Stimulated activated naive CD8-positive, alpha-beta T cell treated with anti-CD3 and anti-CD28 coated beads, Interleukin-15, amount 100 ng/mL, for 72 hours (primary cell): ENCODE measurements at places on chromosomes 6 and 20.

DNA sequence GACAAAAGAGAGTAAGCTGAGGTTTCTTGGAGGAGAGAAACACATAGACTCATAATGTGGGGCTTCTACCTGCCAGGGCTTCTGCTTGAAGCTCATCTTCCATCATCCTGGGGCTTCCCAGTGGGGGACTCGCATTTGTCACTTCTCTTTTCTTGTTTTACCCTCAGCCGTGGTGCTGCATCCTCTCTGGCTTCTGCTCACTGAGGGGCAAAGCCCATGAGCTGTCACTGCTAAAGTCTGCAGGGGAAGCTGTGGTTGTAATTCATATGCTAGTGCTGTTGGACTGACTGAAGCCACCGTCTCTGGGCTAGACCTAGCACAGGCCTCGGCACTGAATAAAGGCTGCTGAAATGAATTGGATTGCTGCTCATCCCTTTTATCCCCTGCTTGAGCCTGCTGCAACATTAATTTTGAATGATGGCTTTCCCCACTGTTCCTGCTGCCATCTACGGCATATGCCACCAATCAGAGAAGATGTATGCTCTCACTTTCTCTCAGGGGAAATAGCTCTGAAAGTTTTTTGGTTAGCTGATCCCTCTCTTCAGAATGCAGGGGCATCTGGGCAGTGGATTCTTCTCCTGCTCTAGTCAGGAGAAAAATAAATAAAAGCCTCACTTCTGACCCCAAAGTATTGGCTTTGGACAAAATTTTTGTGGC is 568.4 kb upstream of the MAP3K7 start:
- no peak for DNase-seq

DNA sequence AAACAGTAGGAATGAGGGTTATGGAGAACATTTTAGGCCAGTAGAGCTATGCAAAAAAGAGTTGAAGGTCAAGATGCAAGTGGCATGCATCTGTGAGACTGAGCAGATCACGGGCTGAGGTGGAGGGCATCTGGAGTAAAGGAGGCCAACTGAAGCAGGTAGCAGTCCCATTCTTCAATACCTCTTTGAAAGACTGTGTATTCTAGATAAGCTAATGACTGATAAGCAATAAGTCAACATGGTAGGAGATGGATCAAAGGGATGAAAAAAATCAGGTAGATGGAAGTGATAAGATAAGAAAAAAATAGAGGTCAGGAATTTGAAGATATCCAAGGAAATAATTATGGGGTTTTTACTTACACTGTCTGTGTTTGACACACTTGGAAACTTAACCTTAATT is 55.6 kb downstream of the ARMC2 start:
- no peak for DNase-seq

- no peak for DNase-seq
These were observed 48.1 kb upstream of the SMLR1 start for GRCh38 chr6:130778946-130779657.

DNA sequence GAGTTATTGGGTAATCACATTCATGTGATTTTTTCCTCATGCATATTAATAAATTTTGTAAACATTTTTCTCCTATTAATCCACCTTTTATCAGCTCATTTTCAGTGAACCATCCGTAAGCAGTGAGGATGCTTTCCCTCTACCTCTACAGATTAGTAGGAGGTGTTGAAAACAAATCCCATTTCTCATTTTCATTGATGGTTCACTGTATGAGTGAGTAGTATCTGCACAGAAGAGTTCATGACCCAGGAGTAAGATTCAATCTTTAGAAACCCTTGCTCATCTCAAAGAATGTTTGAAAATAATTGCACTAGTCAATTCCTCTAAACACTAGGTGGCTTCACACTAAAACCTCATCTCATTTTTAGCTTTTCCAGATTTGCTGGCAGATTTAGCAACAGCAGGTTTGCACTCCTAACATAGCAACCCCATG is 440.0 kb downstream of the HAO1 start:
- no peak for DNase-seq
